SK-N-DZ (cell line): ENCODE measurements at places on chromosomes 1 and 21.

DNA sequence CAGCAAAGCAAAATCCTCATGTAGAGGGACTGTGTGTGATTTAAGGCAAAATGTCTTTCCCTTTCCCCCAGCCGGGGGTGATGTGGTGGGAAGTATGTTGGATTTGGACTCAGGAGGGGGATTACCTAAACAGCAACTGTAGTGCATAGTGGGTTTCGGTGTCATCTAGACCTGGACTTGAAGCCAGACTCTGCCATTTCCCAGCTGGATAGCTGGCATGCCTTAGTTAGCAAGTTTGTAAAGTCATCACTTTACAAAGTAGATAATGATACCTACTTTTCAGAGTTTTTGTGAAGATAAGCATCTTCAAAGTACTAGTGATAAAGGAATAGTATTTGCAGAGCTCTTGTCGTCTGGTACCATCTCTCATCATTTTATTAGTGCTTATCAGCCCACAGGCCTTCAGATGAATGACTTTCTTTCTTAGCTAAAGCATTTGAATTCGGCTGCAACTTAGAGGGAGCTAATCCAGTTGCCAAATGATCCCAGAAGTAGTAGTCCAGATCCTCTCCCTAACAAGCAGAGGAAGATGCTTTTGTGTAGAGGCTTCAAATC lies 56.2 kb upstream of the ROR1 start:
- no peak for DNase-seq

- no peak for DNase-seq
Measured at GRCh38 chr1:179178950-179179349, 50.5 kb downstream of the ABL2 start.

DNA sequence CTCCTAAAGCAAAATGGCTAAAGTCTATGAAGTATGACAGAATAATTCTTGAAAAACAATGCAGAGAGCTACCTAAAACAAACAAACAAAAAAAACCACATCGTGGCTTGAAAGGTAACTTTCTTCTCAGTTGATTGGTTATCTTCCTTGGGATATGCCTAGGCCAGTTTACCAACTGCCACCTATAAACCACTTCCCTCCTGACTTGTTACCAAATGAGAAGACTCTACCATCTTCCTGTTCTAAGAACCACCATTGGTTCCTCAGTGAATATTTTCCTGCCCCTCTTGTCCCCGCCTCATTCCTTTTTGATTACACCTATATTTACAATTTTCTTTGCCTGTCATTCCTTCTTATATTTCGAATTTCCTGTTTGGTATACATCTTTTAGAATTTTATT lies 336.6 kb downstream of the SIPA1L2 start:
- DNase-seq: no peak

DNA sequence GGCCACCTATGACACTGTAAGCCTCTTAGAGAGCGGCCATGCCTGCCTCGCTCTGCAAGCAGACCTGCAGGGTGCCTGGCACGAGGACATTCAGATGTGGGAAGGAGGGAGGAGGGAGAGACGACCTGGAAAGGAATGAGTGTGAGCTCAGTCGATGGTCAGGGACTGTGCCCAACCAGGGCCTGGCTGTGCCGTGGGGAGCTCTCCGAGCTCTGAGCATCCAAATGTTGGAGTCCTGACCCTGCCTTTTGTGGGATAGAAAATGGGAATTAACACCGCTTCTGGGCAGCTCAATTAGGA lies 7.3 kb downstream of the CSTB start:
- peak; percentile 66 for DNase-seq

DNA sequence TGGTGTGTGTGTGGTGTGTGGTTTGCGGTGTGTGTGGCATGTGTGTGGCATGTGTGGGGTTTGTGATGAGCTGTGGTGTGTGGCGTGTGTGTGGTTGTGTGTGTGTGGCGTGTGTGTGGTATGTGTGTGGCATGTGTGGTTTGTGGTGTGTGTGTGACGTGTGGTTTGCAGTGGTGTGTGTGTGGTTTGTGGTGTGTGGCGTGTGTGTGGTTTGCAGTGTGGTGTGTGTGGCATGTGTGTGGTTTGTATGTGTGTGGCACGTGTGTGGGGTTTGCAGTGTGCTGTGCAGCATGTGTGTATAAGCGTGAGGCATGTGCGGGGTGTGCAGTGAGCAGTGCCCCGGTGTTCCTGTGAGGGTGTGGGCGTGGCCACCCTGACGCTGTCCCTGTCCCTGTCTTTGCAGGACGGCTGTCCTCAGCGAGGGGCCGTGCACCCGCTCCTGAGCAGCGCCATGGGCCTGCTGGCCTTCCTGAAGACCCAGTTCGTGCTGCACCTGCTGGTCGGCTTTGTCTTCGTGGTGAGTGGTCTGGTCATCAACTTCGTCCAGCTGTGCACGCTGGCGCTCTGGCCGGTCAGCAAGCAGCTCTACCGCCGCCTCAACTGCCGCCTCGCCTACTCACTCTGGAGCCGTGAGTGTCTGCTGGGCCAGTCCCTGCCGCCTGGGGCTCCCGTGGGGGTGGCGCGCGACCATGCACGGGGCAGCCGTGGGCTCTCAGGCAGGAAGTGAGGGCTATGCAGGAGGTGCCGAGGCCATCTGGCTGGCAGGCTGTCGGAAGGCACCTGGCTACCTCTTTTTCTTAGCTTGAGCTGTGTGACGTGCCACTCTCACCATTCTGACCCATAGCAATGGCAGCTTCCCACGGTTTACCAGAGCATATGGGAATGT lies 52.6 kb upstream of the TRAPPC10 start:
- no peak for DNase-seq

GRCh38 chr1:198623752-198624647 lies 14.8 kb upstream of the PTPRC start:
- DNase-seq: no peak

DNA sequence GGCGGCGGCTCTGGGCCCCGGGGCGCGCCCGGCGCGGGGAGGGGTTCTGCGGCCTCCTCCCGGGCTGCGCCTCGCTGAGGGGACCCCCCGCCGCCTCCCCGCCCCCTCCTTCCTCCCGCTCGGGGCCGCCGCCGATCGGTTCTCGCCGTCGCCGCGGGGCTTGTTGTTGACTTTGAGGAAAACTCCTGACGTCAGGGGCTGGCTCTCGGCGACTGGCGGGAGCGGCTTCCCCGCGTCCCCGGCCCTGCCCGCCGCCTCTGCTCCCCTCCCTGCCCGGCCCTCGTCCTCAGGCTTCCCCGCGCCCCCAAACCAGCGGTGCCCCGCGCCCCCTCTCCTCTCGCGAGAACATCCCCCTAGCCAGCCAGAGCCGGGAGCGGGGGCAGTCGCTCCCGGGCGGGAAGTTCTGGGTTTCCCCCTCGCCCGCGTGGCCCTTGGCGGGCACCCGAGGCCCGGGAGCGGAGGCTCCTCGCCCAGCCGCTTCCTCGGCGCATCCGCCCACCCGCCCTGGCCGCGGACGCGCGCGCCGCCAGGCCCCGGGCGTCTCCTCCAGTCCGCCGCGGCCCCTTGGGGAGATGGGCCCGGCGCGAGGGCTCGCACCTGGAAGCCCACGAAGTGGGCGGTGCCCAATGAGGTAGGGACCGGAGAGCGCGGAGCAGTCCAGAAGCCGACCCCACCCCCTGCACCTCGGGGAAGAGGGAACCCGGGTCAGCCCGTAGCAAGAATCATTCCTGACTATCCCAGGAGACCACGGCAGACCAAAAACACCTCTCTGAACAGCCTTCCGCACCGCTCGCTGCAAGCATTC lies 611 bp upstream of the AKT3 start:
- peak; percentile 81 for DNase-seq

DNA sequence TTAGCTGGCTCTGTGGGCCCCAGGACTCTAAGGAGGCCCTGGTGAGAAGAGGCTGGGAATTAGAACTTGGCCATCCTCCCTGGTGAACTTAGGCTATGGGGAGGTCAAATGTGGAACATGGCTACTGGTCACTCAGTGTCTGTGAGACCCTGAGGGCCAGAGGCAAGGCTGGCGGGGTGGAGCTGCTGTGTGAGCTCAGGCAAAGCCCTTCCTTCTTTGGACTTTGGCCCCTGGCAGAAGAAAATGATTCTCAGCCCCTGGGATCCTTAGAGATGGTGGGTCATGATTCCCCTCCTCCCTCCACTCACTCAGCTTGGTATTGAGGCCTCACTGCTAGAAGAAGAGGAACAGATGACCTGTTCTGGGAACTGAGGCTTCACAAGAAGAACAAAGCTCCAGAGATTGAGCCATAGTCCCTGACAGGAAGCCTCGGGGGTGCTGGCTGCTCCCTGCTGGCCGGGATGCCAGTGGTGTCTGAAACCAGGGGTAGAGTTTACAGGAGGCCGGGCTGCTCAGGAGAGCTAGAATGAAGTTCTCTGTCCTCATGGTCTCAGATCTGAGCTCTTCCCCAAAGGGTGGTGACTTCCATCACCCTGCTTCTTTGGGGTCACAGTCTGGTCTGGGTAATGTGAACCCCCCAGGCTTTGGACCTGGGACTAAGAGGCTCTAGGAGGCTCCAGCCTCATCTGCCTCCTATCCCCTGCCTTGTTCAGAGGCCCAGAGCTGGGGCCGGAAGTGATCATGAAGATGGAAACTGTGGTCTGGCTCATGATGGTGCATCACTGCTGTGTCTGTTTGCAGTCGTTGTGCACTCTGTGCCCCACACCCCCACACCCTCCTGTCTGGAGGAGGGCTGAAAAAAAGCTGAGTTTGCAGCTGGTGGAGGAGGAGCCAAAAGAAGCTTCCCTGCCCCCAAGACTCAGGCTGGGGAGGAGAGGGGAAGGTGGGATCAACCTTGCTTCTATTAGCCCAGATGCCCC lies 905 bp downstream of the BTBD19 start:
- DNase-seq: no peak

DNA sequence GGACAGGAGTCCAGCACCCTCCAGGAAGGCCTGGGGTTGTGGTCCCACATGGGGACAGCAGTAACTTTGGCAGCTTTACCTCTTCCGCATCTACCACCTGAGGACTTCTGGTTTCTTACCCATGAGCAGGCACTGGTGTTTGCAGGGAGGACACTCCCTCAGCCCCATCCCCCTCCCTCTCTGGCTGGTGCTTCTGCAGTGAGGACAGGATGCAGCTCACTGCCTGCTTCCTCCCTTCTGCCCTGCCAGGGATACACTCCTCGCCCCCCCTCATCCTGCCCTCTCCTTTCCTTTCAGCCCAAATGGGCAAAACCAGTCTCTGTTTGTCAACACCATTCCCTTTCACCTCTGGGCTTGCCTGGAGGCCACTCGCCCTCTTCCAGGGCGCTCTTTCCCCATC lies 62.4 kb downstream of the KIRREL1 start:
- no peak for DNase-seq

DNA sequence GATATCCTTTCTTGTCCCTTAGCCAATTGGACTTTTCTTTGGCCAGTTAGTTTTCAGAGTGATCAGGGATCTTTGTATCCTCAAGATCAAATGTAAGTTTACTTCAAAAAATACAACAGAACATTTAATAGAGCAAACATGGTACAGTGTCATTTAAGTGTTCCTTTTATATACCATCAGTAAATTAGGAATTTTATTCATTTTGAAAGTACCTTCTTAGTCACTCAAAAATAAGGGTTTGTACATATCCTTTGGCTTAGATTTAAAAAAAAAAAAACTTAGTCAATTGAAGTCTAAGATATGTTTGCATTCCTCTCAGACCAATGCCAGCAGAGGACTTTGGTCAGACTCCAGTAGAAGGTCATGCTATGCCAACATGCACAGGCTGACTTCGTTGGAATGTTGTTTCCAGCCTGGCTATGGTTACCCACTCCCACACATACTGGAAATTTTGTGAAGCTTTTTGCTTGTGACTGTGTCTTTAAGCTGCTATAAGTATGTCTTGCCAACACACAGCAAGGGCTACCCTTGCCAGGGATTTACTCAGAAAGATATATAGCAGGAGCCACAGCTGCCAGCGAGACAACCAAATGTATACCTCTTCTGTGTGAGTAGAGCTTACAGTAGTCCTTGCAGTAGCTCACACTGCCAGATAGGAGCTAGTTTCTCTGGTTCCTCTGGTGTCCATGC lies 81.5 kb upstream of the LRIF1 start:
- no peak for DNase-seq

- no peak for DNase-seq
Measured at GRCh38 chr1:61337441-61337951, 255.1 kb downstream of the NFIA start.

- DNase-seq: no peak
Measured at GRCh38 chr1:26482921-26483320, 10.7 kb downstream of the HMGN2 start.

DNA sequence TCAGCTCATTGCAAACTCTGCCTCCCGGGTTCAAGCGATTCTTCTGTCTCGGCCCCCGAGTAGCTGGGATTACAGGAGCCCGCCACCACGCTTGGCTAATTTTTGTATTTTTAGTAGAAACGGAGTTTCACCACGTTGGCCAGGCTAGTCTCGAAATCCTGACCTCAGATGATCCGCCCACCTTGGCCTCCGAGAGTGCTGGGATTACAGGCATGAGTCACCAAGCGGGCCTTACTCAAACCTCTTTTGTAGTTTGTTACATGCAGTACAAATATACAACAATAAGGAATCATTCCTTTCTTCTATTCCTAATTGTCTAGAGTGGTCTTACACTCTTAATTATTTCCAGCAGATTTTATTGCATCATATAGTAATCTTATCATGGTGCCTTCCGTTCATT lies 16.6 kb downstream of the SPATA17 start:
- no peak for DNase-seq

GRCh38 chr1:31266547-31266946 lies 26.9 kb upstream of the NKAIN1 start:
- DNase-seq: no peak

DNA sequence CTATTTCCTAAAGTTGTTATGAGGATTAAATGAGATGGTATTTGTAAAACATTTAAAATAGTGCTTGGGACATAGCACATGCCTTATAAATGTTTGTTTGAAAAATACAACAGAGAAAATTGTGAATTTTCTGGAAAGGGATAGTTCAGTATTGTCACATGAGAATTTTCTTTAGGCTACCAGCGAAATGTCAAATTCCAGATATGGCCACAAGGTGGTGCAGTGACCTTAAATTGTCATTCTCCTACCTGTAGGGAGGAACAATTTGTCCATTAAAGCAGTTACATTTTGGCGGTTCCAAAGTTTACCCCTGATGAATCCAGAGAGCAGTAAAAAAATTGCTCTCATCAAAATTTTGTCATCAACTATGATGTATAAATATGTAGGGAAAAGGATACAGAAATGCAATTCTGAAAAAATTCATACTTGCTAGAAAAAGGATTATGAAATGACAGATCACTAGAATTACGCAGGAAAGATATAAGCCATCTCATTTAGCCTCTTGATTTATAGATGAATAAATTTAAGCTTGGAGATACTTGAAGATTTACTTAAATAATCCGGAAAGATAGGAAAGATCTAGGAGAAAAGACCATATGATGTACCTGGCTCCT lies 50.2 kb upstream of the TSHB start:
- peak; percentile 25 for DNase-seq

- no peak for DNase-seq
Measured at GRCh38 chr1:18085387-18086074, 22.1 kb upstream of the IGSF21 start.

DNA sequence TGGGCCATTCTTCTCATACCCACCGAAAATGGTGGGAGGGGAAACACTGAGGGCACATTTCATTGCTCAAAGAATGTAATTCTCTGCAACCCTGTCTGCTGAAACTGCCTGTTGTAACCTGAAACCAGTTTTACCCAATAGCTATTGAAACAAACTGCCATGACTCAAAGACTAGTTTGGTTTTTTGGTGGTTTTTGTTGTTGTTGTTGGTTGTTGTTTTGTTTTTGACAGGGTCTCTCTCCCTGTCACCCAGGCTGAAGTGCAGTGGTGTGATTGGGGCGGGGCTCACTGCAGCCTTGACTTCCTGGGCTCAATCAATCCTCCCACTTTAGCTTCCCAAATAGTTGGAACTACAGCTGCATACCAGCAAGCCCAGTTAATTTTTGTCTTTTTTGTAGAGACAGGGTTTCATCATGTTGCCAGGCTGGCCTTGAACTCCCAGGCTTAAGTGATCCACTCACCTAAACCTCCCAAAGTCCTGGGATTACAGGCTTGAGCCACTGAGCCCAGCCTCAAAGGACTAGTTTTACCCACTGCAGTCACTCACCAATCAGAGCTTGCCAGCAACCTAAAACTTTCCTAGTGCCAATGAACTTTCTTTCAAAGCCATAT lies 2.1 kb upstream of the IPP start:
- no peak for DNase-seq
